Sciatic nerve (tissue), 2 donors: ENCODE measurements at places on chromosomes 12 and 14. TPM values are rescaled to one million over a fixed set of nuclear protein-coding genes. Genes with fewer than 3 reads are reported as not detected.

The TIGAR gene
- total RNA-seq, result 7.9 TPM

The LRP1 gene
- total RNA-seq, result 760 TPM

DNA sequence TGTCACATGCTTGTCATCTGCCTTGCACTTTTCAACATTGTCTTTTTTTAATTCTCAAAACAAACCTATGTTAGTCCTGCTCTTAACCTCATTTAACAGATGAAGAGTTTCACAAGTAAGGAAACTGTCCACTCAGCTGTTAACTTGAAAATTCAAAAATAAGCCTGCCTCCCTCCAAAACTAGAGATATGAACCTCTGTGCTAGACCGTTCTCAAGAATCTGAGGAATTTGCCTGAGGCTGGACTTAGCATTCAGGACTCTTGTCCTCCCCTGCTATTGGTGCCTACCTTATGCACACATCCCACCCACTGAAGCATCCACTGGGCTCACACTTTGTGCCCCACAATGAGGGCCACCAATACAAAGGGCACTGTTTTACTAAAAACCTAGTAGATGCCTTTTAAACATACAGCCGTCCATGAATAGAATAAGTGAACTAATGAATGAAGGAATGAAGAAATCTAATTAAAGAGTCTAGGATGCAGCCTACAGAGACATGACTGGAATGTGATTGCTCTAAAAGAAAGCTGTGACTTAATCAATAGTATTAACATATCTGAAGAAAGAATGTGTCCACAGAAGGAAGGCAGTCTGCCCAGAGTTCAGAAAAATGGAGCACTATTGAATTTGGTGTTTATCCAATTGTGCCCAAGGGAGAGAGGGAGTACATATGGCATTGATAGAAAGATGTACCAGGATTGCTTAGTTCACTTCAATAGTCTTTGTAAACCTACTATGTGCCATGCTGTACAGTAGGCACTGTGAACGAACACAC lies 238.5 kb downstream of the SPTSSA start:
- no peak for DNase-seq

The MORN3 gene
- total RNA-seq, result 0.49 TPM

GRCh38 chr12:83114966-83115365 lies 428.3 kb downstream of the TMTC2 start:
- no peak for DNase-seq

DNA sequence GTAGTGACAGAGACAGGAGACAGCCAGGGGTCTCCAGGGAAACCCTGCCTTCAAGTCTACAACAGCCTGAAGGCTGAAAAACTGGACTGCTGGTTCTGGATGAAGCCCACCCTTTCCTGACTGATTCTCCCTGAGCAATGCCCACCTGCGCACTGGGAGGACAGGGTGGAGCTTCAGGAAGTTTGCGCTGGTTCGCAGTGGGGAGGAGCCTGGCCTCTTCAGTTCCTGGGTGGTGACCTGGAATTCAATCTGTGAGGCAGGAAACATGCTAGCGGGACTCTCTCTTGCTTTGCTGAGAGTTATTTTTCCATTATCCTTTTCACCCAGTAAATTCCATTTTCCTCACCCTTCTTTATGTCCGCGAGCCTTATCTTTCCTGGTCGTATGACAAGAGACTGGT lies 600.8 kb downstream of the TRHDE start:
- no peak for DNase-seq

The GALNT6 gene
- total RNA-seq, result 4.0 TPM

The KCNMB4 gene
- total RNA-seq, result 13.5 TPM

DNA sequence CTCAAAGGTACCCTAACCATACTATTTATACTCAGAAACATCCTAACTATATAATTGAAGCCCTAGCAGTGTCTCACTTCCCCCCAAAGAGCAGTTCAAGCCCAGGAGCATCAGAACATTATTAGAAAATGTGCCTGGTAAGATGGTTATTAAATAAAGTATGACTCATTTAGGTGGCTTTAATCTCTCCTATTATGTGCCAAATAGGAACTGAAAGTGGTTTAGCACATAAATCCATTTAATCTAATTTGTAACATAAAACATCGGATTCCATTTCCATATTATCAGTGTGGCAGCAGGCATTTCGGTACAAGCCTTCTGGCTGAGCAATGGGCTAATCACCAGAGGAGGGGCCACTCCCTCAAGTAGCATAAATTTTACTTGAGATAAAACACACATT lies 395.2 kb upstream of the TMTC1 start:
- no peak for DNase-seq

- DNase-seq, result no peak
Observed at GRCh38 chr14:33847066-33847465, 103.8 kb downstream of the EGLN3 start.

The IRAK3 gene
- total RNA-seq, result 19.3 TPM

The TMEM263 gene
- 44.0 TPM for total RNA-seq

GRCh38 chr12:47839214-47839876 lies 19.6 kb upstream of the HDAC7 start:
- no peak for DNase-seq

DNA sequence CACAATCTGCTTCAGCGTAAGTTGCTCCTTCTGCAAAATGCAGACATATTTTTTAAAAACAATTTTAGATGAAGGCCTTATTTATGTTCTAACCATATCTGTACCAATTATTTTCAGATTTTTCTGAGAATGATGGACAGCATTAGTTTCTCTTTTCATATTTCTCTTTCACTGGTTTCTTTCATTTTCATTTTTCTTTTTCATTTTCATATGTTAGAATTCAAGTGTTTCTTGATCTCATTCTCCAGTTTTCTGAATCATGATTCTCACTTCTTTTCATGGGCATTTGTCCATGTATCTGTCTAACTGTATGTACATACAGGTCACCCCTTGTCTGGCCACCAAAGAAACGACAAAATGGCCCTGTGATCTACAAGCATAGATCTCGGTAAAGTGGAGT lies 346.6 kb downstream of the NAV3 start:
- no peak for DNase-seq

DNA sequence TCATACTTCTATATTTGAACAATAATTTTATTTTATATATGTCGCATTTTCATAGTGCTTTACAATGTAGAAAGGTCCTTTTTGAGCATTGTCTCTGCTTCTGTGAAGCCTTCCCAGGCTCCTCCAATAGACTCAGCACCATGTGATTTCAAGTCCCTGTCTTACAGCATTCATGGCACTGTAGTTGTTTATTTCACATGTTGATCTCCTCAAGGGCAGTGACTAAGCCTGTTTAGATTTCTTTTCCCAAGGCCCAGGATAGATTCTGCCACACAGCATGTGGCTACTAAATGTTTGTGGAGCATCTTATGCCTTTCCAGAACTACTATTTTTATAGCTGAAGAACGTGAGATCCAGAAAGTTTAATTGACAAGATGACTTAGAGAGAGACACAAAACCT lies 391.7 kb downstream of the TMEM117 start:
- DNase-seq, result no peak

GRCh38 chr12:29796823-29797263 lies 13.1 kb upstream of the TMTC1 start:
- no peak for DNase-seq

GRCh38 chr14:60153991-60154390 lies 11.2 kb downstream of the DHRS7 start:
- DNase-seq, result no peak

DNA sequence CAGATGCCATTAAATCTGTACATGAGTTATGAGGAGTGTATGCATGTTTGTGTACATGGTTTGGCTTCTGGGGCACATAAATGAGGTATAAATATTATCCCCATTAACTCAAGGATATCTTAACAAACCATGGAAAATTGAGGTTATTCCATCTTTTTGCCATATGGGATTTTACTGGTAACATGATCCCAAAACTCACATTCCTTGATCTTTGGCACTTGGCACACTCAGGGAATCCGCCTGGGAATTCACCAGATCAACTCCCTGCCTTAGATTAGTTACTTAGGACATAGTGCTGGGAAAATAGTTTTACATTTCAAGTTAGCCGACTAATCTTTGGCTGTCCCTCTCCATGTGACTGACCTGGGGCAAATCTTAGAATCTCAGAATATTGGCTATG lies 16.9 kb downstream of the CDKN1B start:
- DNase-seq, result no peak

DNA sequence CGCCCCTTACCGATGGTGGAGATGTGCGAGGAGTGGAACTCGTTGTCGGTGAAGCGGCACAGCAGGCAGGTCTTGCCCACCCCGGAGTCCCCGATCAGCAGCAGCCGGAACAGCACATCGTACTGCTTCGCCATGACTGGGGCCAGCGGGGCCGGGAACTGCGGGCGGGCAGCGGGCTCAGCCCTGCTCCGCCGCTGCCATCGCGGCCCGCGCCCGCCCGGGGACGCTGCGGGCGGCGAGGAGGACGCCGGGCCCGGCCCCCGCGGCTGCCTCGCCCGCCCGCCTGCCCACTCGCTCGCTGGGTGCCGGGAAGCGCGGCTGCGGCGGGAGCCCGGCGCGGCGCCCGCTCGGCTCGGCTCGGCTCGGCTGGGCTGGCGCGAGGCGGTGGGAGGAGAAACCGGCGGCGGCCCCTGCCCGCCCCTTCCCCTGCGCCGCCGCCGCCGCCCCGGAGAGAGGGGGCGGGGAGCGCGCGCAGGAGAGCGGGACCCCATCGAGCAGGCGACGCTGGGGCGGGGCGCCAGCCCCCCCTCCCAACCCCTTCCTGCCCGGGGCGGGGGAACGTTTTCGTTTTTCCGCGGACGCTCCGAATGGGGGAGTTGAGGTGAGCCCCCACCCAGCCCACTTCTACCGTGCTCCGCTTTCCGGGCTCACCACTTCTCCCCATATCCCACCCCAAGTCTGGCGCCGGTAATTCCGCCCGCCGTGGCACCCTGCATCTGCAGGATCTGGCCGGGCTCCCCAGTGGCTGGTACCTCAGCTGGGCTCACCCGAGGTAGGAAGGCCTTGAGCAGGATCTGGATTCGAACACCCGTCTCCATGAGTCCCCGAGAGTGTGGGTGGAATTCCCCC lies at the start of gene RAB15:
TSS of gene RAB15 (minus strand) at position 394 of the 849 bp plus-strand sequence. CDS start at position 134, 260 bp downstream.
- no peak for DNase-seq

- DNase-seq, result no peak
Observed at GRCh38 chr14:56659964-56660551, 80.5 kb downstream of the TMEM260 start.

DNA sequence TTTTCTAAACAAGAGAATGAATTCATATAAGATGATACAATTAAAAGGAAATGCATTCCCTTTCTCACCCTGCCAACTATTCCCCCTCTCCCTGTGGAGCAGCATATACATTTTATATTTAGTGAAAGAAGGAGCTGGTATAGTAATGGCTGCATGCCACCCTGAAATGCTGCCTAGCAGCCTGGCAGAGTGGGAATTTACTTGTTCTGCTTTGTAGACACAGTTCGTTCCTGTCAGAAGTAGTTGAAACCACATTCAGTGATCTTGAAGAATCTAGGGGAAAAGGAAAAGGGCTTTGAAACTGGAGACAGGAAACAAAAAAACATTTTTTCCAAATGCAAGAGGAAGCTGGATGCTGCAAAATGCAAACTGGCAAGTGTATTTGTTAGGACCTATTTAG lies 176.0 kb upstream of the PLEKHA5 start:
- DNase-seq, result no peak

- DNase-seq, result no peak
Observed at GRCh38 chr14:45251912-45252311, 1.1 kb downstream of the MIS18BP1 start.

DNA sequence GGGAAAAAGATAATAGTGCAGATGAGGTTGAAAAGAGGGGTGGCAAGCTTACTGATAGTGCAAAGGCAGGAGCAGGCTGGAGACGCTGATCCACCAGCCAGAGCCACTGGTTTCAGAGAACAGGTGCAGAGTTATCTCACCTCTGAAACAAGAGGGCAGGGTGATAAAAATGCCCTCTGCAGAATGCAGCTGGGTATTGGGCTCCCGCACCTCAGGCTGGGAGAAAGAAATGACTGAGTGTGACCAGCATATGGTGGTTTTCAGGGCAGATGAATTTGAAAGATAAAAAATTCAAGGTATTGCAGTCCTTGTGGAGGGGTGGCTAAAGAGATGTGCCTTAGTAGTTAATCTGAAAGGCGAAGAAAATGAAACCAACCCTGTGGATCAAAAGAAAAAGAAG lies 2.9 kb upstream of the TMEM30B start:
- DNase-seq, result no peak

The COL2A1 gene
- total RNA-seq, result not detected

DNA sequence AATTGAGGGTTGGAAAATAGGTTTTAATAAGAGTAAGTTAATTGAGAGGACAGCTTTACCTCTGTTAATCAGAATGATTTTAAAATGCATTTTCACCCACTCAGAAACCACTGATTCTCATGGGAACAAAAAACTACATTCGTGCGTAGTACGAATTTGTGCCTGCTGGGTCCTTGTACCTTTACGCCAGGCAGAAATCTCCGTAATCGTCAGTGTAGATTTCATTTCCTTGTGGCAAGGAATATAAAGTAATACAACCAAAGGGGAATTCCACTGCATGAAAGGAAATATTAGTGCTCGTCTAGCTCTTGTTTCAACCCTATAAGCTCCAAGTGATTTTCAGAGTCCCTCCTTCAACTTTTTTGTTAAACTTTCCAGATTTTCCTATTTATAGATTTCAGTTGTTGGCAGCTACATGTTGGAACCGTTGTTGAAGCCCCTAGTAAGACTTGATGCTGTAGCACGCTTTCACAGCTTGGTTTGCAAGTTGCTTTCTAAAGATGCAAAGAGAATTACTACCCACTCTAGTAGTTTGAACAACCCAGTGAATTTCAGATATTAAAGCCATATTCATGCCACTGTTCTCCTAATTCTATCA lies 90.6 kb downstream of the ETV6 start:
- DNase-seq, result no peak

GRCh38 chr14:102885737-102886447 lies 36.6 kb upstream of the AMN start:
- DNase-seq, result no peak

The ING4 gene
- 42.1 TPM for total RNA-seq

GRCh38 chr12:6193853-6194815 lies 6.1 kb upstream of the CD9 start:
- DNase-seq, result no peak

The UNG gene
- total RNA-seq, result 15.9 TPM

GRCh38 chr12:14416658-14417057 lies 51.2 kb downstream of the ATF7IP start:
- DNase-seq, result no peak

DNA sequence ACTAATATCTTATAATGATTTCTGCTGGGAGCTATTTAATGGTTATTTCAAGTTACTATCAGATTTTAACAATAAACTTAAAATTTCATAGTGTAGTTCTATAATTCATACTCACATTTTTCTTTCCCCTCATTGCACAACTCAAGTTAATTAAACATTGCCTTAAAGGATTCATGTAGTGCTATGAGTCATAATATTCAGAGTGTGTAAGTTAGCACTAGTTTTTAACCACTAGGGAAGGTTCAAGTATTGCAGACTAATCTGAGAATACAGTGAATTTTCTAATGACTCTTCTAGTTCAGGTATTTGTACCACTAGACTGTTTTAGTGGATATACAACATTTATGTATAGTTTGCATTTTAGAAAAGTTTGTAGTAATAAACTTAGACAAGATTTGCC lies 49.9 kb downstream of the FOXA1 start:
- DNase-seq, result no peak

- no peak for DNase-seq
Observed at GRCh38 chr12:6372403-6373003, 2.9 kb downstream of the SCNN1A start.

GRCh38 chr14:94392510-94392935 lies 4.1 kb upstream of the SERPINA1 start:
- DNase-seq, result no peak

The PIK3C2G gene
- total RNA-seq, result not detected
